ENCODE measurements at places on chromosomes 3 and 15.

DNA sequence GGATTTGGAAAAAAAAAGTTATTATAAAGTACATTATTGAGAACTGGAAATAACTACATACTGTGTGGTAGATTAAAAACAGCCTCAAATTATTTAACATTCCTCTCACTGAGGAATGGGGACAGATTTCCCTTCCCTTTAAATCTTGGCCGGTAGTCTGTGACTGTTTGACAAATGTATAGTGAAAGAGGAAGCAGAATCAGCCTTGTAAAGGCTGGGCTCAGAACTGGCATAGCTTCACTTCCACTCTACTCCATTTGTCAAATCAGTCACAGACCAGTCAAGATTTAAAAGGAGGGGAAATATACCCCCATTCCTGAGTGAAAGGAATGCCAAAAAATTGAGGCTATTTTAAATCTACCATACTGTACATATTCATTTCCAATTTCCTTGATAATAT is 18.2 kb upstream of the B4GALT4 start:
- peak; percentile 28 for DNase-seq

- no peak for DNase-seq
Measured at GRCh38 chr3:39067286-39067685, 15.5 kb downstream of the WDR48 start.

DNA sequence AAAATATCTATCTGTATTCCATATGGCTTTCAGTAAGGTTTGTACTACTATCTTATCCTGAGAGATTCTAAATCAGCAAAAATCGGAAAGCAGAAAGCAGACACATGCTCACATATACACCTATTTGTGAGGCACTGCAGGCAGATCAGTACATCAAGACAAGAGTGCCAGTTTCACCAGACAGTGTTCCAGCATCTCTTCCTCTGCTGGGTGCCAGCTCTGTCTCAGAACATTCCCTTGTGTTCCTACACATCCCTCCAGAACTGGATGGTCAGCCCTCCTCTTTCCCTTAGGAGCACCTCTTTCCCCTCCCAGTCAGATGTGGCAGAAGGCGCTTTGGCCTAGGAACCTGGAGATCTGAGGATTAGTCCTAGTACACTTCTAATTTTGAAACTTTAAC is 121.3 kb upstream of the IL12A start:
- no peak for DNase-seq

- no peak for DNase-seq
Measured at GRCh38 chr3:98726084-98726483, 37.1 kb upstream of the ST3GAL6 start.

GRCh38 chr3:128270559-128271492 is 117.5 kb downstream of the EEFSEC start:
- no peak for DNase-seq

- DNase-seq = no peak
Measured at GRCh38 chr3:39910826-39911464, 101.5 kb downstream of the MYRIP start.

DNA sequence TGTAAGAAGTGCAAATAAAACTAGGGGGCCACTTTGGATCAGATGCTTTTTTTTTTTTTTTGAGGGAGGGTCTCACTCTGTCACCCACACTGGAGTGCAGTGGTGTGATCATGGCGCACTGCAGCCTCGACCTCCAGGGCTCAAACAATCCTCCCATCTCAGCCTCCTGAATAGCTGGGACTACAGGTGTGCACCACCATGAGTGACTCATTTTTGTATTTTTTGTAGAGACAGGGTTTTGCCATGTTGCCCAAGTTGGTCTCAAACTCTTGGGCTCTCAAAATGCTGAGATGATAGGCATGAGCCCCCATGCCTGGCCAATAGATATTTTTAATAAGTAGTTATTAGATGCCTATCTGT is 20.8 kb downstream of the CCR1 start:
- DNase-seq = no peak

DNA sequence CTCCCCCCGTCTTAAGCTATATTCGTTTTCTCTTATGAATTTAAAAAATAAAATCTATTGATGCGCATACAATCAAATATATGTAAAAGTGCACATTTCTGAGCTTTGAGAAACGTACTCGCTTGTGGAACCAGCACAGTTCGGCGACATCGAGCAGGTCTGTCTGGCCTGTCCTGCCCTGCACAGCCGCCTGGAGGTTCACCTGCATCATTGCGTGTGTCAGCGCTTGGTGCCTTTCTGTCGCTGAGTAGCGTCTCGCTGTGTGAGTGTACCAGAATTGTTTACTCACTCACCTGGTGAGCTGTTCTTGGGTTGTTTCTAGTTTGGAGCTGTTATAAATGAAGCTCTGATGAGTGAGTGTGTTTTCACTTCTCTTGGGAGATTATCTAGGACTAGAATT is 104.0 kb downstream of the VGLL4 start:
- DNase-seq = no peak

DNA sequence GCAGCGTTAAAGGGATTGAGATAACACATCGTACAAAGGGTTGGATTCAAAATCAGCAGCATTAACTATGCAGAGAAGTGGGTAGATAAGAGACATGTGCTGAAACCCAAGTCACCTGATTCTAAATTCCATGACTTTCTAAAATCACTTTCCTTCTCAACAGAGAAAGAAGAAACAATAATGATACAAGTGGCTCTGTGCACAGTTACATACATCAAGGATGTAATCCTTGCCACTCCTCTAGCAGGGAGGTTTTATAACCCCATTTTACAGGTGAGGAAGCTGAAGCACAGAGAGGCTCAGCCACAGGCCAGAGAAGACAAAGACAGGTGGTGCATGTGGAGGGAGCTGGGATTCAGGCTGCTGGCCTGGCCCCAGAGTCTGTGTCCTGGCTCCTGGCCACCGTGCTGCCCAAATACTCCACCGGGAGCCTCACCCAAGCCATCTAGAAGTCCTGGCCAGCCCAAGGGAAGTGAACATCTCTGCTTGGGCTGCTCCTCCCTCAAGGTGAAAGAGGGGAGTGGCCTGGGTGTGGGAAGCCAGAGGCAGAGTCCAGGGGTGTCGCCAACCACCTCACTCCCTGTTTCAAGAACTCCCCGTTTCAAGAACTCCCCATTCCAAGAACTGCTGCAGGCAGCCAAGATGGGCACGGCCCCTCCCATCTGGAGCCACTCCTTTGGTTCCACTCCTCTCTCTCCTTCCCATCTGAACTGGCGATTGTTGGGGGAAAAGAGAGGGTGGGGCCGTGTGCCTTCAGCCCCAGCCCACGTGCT is 147.1 kb downstream of the NUP210 start:
- DNase-seq = no peak

DNA sequence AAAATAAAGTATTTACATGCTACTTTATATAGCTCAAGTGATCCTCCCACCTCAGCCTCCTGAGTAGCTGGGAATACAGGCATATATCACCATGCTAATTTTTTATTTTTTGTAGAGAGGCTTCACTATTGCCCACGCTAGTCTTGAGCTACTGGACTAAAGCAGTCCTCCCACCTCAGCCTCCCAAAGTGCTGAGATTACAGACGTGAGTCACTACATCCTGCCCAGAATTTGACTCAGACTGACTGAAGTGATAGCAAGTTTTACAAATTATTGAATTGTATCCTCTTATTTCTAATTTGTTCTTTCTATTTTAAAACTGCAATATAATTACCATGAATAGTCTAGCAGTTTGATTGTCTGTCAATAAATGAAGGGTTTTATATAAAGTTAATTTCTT is 210.3 kb upstream of the CGNL1 start:
- no peak for DNase-seq

DNA sequence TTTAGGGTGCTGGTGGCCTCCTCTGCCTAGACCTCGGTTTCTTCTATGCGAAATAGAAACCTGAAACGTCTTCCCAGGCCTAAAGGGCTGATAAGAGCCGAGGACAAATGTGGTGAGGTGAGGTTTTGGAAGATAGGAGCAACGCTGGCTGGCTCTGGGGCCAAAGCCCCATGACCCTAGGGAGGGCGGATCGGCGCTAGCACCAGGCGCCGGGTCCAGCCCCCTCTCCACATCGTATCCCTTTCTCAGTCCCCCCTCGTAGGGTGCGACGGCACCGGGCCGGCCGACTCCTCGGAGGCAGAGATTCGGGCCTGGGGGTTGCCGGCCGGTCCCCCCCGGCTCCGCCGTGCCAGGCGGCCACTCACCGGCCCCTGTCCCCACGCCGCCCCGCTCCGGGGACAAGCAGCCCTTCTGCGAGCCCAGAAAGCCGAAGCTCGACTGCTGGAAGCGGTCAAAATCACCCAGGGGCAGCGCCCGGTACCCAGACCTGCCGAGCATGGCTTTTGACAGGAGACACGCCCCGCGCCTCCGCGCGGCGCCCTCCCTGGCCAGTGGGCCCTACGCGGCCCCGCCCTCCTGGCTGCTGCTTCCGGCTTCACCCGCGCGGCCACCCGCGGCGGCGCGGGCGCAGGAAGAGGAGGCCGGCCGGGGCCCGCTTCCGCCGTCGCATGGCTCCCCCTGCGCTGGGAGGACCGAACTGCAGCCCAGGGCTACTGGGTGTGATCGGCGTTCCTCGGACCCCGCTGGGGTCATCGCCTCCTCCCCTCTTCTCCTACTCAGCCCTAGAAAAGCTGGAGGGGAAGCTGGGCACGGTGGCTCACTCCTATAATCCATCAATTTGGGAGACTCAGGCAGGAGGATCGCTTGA is at the start of gene STOML1:
TSS of gene STOML1 (minus strand) at position 570 of the 868 bp plus-strand sequence. CDS start at position 498, 72 bp downstream.
- peak; percentile 78 for DNase-seq
